Stimulated activated naive CD8-positive, alpha-beta T cell treated with anti-CD3 and anti-CD28 coated beads, Interleukin-15, Interleukin-2, amounts not matched to agents 100 U/mL and 50 U/mL, for 24 hours (primary cell): ENCODE measurements at places on chromosomes 6 and 20.

GRCh38 chr6:72654071-72654621 is 32.3 kb downstream of the KCNQ5 start:
- no peak for DNase-seq

DNA sequence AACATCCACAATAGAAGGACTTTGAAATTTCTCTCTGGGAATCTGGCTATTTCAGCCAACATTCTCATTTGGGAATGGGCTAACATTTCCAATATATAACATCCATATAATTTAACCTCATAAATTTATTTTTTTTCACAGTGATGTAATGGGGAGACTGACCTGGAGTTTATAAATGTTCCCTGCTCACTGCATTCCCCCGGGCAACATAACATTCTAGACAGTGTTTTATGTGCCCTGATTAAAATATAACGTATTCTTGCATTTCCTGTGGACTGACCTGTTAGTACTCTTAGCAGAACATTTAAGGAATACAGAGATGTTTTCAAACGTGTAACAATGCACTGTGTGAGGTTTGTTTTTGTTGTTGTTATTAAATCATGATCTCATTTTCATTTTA is 20.9 kb downstream of the TSHZ2 start:
- DNase-seq, result no peak

DNA sequence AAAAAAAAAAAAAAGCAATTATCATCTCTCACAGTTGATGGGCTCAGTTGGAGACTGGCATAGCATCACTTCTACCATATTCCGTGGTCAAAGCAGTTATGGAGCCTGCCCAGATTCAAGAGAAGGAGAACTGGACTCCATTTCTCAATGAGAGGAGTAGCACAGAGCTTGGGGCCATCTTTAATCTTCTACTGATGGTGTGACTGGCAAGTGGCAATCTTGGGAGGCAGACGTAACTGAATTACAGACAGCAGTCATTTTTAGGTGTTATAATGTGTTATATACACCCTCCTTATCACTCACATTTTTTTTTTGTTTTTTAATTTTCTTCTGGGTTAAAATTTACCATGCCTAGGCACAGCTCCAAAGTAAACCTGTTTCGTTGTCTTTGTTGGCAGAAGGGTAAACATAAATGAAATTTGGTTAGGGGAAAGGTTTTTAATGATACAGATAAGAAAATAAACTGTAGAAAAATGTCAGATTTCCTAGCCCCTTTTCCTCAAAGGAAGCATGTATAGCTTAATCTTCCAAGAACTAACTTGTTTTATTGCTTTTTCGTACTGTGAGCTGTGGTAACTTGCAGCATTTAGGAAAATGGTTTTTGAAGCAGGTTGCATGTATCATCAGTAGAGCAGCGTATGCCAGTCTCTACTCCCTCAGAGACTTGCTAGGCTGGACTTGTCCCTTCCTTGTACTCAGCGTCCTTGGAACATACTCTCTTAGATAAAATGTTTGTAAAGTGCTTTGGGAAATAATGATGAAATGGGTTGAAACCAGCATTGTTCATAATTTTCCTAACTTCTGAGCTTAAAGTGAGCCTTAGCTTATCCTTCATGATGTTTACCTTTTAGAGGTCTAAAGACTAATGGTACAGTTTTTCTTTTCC is 25.7 kb downstream of the ZFAND3 start:
- DNase-seq, result no peak

GRCh38 chr20:20551409-20551808 is 161.0 kb downstream of the RALGAPA2 start:
- DNase-seq, result no peak

DNA sequence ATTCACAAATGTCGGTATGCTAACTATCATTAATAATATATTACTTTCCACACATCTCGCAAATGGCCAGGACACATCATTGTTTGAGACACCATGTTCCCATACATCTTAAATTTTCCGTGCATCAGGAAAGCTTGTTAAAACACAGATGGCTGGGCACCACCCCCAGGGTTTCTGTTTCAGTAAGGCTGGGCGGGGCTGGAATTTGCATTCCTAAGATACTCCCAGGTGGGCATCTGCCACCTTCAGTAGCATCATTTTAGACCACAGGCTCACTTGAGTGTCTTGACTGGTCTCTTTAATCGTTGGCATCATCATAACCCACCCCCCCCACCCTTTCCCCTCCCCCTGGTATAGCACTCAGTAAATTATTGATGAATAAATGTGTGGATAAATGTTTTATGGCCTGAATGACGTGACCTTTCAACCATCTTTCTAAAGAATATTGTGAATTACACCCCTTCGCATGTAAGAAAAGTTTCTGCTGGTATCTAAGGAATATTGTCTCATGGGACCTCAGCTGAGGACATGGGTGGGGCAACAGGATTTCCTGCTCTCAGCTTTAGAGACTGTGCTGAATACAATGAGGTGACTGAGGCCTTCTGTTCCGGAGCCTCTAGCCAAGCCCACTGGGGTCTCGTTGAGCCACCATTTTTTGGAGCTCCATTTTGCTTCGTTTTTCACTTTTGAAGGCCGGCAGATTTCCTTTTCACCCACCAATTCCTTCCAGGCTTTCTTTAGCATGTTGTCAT is 124.1 kb upstream of the NEDD9 start:
- DNase-seq, result no peak

DNA sequence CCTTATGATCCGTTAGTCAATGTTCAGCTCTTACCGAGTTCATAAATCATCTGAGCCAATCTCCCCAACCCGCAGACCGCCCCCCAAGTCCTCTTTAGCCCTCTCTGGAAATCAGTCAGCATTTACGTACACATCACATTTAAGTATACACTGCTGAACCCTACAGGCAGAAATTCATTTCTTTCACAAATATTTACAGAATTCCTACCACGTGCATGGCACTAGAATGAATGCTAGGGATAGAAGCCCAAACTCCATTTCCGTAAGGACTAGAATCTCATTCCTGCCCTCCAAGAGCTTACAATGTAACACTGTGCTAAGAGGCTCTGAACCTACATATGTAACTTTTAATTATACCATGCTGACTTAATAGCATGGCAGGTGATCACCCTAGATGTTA is 1.8 kb downstream of the OSER1 start:
- DNase-seq, result no peak

DNA sequence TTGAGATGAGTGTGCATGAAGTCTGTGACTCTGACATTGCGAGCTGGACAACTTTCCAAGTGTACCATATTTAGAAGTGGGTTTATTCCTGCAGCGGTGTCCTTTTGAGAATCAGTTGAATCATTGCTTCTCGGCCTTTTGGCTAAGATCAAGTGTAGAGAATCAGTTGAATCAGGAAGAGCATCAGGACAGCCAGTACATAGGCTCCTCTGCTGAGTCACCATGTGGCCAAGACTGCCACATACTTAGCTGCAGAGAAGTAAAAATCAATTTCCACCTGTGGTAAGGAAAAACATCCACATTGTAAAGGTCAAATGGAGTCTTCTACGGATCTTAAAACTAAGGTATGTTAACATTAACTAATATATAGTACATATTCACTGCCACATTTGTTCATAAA is 428.4 kb upstream of the MARCKS start:
- DNase-seq, result no peak

GRCh38 chr6:112027942-112028674 is 25.8 kb upstream of the CCN6 start:
- no peak for DNase-seq

DNA sequence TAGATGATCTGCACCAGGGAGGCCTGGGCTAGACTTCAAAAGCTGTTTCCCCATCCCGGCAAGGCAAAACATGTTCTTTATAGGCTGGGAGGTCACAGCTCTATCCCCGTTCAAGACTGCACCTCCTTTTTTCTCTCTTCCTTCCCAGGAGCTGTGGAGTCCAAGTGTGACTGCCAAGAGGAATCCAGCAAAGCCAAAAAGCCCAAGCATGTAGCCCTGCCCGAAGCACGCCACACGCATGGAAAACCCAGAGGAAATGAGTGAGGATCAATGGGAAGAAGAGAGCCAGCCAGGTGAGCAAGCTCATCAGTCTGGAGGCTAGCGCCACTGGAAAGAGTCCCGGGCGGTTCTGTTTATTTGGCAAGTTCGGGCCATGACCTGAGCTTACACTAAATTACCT is 240.4 kb downstream of the PRL start:
- DNase-seq, result no peak

DNA sequence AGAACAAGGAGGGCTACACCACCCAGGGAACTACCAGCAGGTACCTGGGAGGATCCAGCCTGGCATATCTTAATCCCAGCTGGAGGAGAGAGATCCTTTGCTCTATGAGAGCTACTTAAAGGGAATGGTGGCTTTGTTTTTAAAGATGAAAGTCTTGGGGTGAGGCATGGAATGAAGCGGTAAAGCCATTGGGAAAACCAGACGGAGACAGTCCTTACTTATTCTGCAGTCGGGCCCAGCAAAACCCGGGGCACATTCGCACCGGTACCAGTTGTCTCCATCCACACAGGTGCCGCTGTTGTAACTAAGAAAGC is 30.3 kb downstream of the JAG1 start:
- no peak for DNase-seq

DNA sequence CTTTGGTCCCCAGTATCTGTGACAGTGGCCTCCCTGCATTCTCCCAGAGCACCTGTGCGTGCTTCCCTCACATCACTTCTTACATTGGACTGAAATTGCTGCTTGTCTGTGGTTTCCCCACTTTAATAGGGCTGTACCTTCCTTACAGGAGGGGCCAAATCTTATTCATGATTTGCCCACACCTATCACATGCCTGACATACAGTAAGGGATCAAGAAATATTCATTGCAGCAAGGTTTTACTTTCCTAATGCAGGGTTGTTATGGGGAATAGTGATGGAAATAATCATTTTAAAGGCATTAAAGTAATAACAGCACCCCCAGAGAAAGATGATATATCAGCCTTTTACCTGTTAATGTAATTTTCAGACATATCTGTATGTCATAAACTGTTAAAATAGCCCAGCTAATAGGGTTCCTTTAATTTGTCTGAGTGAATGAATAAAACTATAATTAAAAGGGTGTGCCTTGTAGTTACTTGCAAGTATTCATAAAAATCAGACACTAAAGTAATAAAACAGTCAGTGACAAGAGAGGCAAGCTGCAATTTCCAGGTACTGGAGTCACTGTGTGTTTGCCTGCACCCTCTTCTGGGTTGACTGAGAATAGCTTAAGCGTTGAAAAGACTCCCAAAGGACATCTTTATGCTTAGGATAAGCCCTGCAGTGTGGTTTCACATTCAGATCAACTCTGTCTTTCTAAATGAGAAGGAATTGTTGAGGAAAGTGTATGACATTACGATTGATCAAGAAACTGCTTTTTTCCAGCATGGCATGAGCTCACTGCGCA is 182.7 kb downstream of the PHACTR1 start:
- DNase-seq, result no peak
